ENCODE measurements at places on chromosomes 4 and X. TPM values are rescaled to one million over a fixed set of nuclear protein-coding genes. Genes with fewer than 3 reads are reported as not detected.
A peak's percentile ranks its signal among the peaks of the same experiment; 100 is the strongest.

ZNF711 gene
- total RNA-seq, result 22.4 TPM

- H3K27ac ChIP-seq, result no peak overlapping the region
- H3K4me1 ChIP-seq, result no peaks in the 10 kb centered on the region
- no peak overlapping the region for H3K4me3 ChIP-seq
- peaks cover 9% of the 10 kb centered on the region for H3K36me3 ChIP-seq
- no peaks in the 10 kb centered on the region for H3K27me3 ChIP-seq
Measured at GRCh38 chr4:3313556-3314228, 20.9 kb downstream of the RGS12 start.

- DNase-seq, result peak; percentile 1
- H3K4me1 ChIP-seq, result no peaks in the 10 kb centered on the region
- no peak overlapping the region for H3K27ac ChIP-seq
- H3K36me3 ChIP-seq, result no peaks in the 10 kb centered on the region
- no peaks in the 10 kb centered on the region for H3K27me3 ChIP-seq
Measured at GRCh38 chr4:91325495-91325894, 978.3 kb upstream of the GRID2 start.

- no peaks in the 10 kb centered on the region for H3K36me3 ChIP-seq
- H3K4me3 ChIP-seq, result no peak overlapping the region
- no peak overlapping the region for H3K27ac ChIP-seq
- peak; percentile 39 for DNase-seq
Measured at GRCh38 chr4:140286456-140286855, 87.0 kb upstream of the SCOC start.

GRCh38 chr4:110480746-110481271 lies 4.9 kb downstream of the ENPEP start:
- H3K27ac ChIP-seq, result peak overlapping the region; percentile 55
- DNase-seq, result no peak
- peaks cover 11% of the 10 kb centered on the region for H3K4me1 ChIP-seq
- no peaks in the 10 kb centered on the region for H3K27me3 ChIP-seq

GRCh38 chr4:54384563-54384962 lies 155.5 kb downstream of the PDGFRA start:
- peak; percentile 29 for DNase-seq
- no peaks in the 10 kb centered on the region for H3K36me3 ChIP-seq
- H3K4me3 ChIP-seq, result no peak overlapping the region
- no peaks in the 10 kb centered on the region for H3K4me1 ChIP-seq
- no peaks in the 10 kb centered on the region for H3K27me3 ChIP-seq
- H3K27ac ChIP-seq, result no peak overlapping the region

DNA sequence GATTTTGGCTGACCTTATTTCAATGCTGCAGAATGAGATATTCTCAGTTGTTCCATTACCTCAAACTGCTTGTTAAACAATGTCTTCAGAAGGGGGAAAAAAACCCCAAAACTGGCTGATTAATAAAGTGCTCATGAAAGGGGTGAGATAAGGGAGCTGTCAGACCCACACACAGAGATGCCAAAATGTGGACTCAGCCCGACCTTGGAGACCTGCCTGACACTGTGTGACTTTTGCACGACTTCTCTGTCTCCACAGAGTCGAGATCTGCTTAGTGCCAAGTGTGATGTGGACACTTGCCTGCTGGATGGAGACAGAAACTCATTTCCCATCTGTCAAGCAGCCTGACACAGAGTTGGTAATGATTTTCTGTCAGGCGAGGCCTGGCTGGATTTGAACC lies 31.5 kb downstream of the REELD1 start:
- H3K4me3 ChIP-seq, result no peak overlapping the region
- no peaks in the 10 kb centered on the region for H3K27me3 ChIP-seq
- peaks cover 14% of the 10 kb centered on the region for H3K4me1 ChIP-seq
- no peaks in the 10 kb centered on the region for H3K36me3 ChIP-seq
- DNase-seq, result no peak

DNA sequence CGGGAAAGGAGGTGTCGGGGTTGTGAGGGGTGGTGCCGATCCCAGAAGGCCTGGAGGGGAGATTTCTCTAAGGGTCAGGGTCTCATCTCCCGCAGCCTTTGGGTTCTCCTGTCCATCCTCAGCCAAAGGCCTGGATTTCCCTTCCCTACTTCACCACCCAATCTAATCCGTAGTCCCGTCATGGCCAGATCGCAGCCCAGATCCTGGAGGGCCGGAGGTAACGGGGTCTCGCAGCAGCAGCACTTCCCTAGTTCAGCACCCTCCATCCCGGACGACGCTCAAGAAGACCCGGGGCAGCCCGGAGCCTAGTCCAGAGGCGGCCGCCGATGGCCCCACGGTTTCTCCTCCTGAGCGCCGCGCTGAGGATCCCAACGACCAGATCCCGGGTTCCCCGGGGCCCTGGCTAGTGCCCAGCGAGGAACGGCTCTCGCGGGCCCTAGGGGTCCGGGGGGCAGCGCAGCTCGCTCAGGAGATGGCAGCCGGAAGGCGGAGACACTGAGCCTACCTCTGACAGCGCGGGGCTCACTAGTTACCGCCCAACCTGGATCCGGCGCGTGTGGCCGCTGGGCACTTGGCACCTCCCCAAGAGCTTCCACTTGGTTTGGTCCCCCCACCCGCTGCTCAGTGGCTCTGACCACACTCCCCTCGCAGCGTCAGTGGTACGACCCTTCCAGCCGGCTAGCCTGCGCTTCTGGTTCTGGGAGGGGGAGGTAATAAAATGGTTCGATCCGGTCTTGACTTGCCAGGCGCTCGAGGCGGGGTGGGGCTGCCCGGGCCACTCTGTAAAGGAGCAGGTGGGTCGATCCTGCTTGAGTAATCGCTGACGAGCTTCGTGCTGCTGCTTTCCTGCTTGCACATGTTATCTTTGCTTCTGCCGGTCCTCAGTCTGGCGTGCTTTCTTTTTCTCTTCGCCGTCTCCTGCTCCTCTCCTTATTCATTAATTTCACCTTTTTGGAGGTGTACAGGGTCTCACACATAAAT lies 3.6 kb downstream of the MAGIX start:
- H3K4me1 ChIP-seq, result peaks cover 6% of the 10 kb centered on the region
- peak; percentile 67 for DNase-seq
- H3K27ac ChIP-seq, result no peak overlapping the region
- no peaks in the 10 kb centered on the region for H3K36me3 ChIP-seq

PIM2 gene
- 19.9 TPM for total RNA-seq

DNA sequence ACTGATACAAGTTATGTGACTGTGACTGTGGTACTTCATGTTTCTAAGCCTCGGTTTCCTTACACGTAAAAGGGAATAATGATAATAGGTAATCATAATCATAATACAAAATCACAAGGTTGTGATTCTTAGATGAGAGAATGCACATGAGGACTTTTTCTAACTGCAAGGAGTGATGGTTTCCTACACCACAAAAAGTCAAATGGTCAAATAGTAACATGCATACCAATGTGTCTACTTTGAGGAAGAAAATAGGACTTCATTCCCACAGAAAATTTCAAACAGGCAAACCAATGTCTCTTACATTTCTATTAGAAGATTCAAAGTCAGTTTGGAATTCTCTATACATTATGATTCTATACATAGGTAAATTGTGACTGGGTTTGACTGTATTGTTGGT lies 368.7 kb upstream of the FTHL17 start:
- no peaks in the 10 kb centered on the region for H3K36me3 ChIP-seq
- no peak for DNase-seq
- H3K4me1 ChIP-seq, result no peaks in the 10 kb centered on the region
- H3K27ac ChIP-seq, result no peak overlapping the region
- H3K4me3 ChIP-seq, result no peak overlapping the region

SPON2 gene
- total RNA-seq, result 4.8 TPM

- no peaks in the 10 kb centered on the region for H3K36me3 ChIP-seq
- H3K27ac ChIP-seq, result no peak overlapping the region
- no peak overlapping the region for H3K4me3 ChIP-seq
- H3K4me1 ChIP-seq, result no peaks in the 10 kb centered on the region
- no peak for DNase-seq
Measured at GRCh38 chr4:36332782-36333131, 51.3 kb downstream of the DTHD1 start.

CFAP299 gene
- total RNA-seq, result not detected

DNA sequence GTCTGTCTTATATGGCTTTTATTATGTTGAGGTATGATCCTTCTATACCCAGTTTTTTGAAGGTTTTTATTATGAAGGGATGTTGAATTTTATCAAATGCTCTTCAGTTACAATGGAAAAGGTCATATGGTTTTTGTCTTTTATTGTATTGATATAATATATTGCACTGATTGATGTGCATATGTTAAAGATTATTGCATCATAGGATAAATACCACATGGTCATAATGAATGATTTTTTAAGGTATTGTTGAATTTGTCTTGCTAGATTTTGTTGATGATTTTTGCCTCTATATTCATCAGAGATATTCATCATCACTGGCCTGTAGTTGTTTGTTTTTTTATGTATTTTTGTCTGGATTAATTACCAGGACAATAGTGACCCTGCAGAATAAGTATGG lies 339.2 kb upstream of the CT83 start:
- no peaks in the 10 kb centered on the region for H3K4me1 ChIP-seq
- no peak for DNase-seq
- no peaks in the 10 kb centered on the region for H3K27me3 ChIP-seq
- no peaks in the 10 kb centered on the region for H3K36me3 ChIP-seq
- no peak overlapping the region for H3K4me3 ChIP-seq

GRCh38 chrX:107204068-107204605 lies 2.1 kb downstream of the NUP62CL start:
- no peaks in the 10 kb centered on the region for H3K36me3 ChIP-seq
- H3K4me3 ChIP-seq, result no peak overlapping the region
- DNase-seq, result no peak

IRF2 gene
- total RNA-seq, result 27.5 TPM

GRCh38 chr4:154009191-154009590 lies 220.3 kb upstream of the SFRP2 start:
- no peaks in the 10 kb centered on the region for H3K4me1 ChIP-seq
- H3K27me3 ChIP-seq, result no peaks in the 10 kb centered on the region
- no peaks in the 10 kb centered on the region for H3K36me3 ChIP-seq
- no peak overlapping the region for H3K27ac ChIP-seq
- DNase-seq, result no peak

DNA sequence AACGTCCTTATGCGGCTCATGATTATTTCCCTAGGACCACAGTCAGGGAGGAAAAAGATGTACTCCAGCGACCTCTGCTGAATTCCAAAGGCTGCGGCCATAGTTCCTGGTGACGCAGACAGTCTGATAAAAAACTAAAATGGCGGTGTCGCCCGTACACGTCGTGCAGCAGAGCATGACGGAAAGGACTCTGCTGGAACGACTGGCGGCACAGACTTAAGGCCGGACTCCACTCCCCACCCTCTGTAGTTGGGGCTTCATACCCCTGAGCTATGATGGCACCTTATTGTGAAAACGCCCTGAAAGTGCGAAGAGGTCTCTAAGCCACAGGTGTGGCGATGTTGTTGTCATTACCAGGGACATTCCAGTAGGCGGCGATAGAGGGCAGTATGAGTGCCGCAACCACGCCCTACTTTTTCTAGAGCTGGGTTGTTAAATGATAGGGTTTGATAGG lies 90.0 kb upstream of the EDA2R start:
- DNase-seq, result peak; percentile 52
- no peak overlapping the region for H3K27ac ChIP-seq
- H3K4me1 ChIP-seq, result no peaks in the 10 kb centered on the region
- H3K36me3 ChIP-seq, result no peaks in the 10 kb centered on the region
- no peaks in the 10 kb centered on the region for H3K27me3 ChIP-seq
- peak overlapping the region; percentile 29 for H3K4me3 ChIP-seq

GRCh38 chr4:177937041-177937440 lies 494.8 kb upstream of the AGA start:
- H3K36me3 ChIP-seq, result no peaks in the 10 kb centered on the region
- H3K27me3 ChIP-seq, result no peaks in the 10 kb centered on the region
- no peaks in the 10 kb centered on the region for H3K4me1 ChIP-seq

DNA sequence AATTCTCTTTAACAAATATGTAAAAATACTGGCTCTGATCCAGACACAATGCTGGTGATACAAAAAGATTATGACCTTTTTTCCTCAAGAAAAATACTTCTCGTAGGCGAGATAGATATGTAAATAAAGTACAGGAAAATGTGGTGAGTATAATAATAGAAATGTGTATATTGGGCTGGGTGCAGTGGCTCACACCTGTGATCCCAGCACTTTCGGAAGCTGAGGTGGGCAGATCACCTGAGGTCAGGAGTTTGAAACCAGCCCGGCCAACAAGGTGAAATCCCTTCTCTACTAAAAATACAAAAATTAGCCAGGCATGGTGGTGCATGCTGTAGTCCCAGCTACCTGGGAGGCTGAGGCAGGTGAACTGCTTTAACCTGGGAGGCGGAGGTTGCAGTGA lies 55.0 kb downstream of the MRPL1 start:
- no peak overlapping the region for H3K4me3 ChIP-seq
- DNase-seq, result no peak
- H3K27me3 ChIP-seq, result no peaks in the 10 kb centered on the region
- H3K4me1 ChIP-seq, result no peaks in the 10 kb centered on the region

DNA sequence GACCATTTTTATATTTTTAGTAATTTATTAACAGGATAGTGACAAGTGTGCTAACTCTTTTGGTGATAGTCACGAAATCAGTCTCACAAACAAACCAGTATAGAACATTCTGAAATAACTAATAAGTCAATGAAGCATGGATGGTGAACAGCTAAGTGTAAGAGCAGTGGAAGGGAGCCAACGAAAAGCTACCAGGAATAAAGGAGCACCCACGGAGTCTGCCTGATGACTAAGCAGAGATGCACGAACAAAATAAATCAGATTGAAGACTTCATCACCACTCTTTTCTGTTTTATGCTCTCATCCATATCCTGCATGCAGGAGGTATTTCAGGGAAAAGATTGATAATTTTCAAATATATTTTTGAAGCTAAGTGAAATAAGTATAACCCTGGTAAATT lies 891.1 kb upstream of the HS3ST1 start:
- no peaks in the 10 kb centered on the region for H3K36me3 ChIP-seq
- H3K4me3 ChIP-seq, result no peak overlapping the region
- DNase-seq, result no peak
- H3K27me3 ChIP-seq, result no peaks in the 10 kb centered on the region
- H3K4me1 ChIP-seq, result no peaks in the 10 kb centered on the region

GRCh38 chr4:100960232-100960631 lies 387.1 kb downstream of the PPP3CA start:
- H3K36me3 ChIP-seq, result no peaks in the 10 kb centered on the region
- DNase-seq, result no peak
- no peaks in the 10 kb centered on the region for H3K27me3 ChIP-seq
- H3K4me3 ChIP-seq, result no peak overlapping the region
- H3K4me1 ChIP-seq, result no peaks in the 10 kb centered on the region
- no peak overlapping the region for H3K27ac ChIP-seq

- peaks cover 11% of the 10 kb centered on the region for H3K36me3 ChIP-seq
- H3K27ac ChIP-seq, result peak overlapping the region; percentile 92
- H3K27me3 ChIP-seq, result no peaks in the 10 kb centered on the region
- peak overlapping the region; percentile 60 for H3K4me3 ChIP-seq
- no peaks in the 10 kb centered on the region for H3K4me1 ChIP-seq
Measured at GRCh38 chrX:54043541-54044125, 640 bp downstream of the PHF8 start.

DNA sequence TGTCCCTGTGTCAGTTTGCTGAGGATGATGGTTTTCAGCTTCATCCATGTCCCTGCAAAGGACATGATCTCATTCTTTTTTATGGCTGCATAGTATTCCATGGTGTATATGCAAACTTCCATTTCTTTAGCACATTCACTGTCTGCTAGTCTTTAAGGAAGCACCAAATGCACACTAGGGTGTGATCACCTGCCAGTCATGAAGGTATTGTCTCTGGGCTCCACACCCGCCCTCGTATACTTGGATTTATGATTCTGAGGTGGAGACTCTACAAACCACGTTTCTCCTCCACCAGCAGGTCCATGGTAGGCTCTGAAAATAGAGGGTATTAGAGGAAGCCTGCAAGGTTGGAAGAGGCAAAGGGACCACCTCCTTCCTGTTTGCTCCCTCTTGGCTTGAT lies 75.9 kb upstream of the MAML3 start:
- H3K4me3 ChIP-seq, result no peak overlapping the region
- no peak for DNase-seq
- H3K4me1 ChIP-seq, result peaks cover 11% of the 10 kb centered on the region
- no peak overlapping the region for H3K27ac ChIP-seq
- no peaks in the 10 kb centered on the region for H3K36me3 ChIP-seq
- H3K27me3 ChIP-seq, result no peaks in the 10 kb centered on the region

Measured in A673 (cell line).